ENCODE measurements at places on chromosomes 7 and 10. TPM values are rescaled to one million over a fixed set of nuclear protein-coding genes. Genes with fewer than 3 reads are reported as not detected.

Gene TMEM176A
- 21.5 TPM for polyA plus RNA-seq

Gene HIP1
- 25.2 TPM for polyA plus RNA-seq

Gene PTF1A
- polyA plus RNA-seq, result not detected

Gene HOXA3
- polyA plus RNA-seq, result 11.2 TPM

Gene SH2B2
- 22.2 TPM for polyA plus RNA-seq

Gene GPR26
- polyA plus RNA-seq, result not detected

Gene PRSS37
- polyA plus RNA-seq, result 0.28 TPM

Gene POLD2
- 85.2 TPM for polyA plus RNA-seq

Gene TMEM236
- polyA plus RNA-seq, result 0.49 TPM

Gene CD36
- 396 TPM for polyA plus RNA-seq

Gene CDC14C
- not detected for polyA plus RNA-seq

Gene PNLIP
- 0.39 TPM for polyA plus RNA-seq

Gene CELF2
- 90.1 TPM for polyA plus RNA-seq

Gene EVX1
- not detected for polyA plus RNA-seq

- peak; percentile 92 for DNase-seq
Observed at GRCh38 chr10:103661198-103661950, 167.9 kb downstream of the NEURL1 start.

DNA sequence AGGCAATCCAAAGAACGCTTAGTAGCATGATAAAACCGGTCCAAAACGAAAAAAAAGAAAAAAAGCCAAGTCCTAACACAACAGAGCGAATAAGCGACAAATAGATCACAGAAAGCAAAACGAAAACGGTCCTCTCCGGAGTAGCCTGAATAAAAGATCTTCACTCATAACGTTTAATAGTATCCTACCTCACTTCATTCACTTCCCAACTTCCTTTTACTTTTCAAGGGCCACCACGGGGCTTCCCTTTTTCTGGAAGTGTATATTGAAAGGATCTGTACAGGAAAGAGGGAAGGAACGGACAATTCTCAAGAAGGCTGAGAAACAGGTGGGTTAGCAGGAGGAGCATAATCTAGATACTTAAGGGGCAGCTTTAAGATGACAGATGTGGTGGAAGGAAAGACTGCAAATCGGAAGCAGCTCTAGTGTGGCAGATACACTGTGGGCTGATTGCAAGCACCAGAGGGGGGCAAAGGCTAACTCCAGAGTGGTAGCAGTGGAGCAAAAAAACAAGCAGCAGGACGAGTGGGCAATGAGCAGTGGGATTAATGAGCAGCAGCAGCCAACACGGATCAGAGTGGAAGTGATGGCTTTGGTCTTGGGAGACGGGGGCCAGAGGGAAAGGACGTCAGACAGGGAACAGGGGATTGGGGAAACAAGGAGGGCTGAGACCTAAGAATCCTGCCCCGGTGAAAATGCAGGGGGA lies 866 bp downstream of the CNOT4 start:
- peak; percentile 32 for DNase-seq

GRCh38 chr7:55237156-55237893 lies 127.8 kb upstream of the LANCL2 start:
- no peak for DNase-seq

- no peak for DNase-seq
Observed at GRCh38 chr7:127692200-127692599, 40.2 kb downstream of the SND1 start.

- DNase-seq, result no peak
Observed at GRCh38 chr7:116148626-116149025, 61.7 kb upstream of the TES start.

- no peak for DNase-seq
Observed at GRCh38 chr7:71750290-71750689, 618.3 kb downstream of the GALNT17 start.

DNA sequence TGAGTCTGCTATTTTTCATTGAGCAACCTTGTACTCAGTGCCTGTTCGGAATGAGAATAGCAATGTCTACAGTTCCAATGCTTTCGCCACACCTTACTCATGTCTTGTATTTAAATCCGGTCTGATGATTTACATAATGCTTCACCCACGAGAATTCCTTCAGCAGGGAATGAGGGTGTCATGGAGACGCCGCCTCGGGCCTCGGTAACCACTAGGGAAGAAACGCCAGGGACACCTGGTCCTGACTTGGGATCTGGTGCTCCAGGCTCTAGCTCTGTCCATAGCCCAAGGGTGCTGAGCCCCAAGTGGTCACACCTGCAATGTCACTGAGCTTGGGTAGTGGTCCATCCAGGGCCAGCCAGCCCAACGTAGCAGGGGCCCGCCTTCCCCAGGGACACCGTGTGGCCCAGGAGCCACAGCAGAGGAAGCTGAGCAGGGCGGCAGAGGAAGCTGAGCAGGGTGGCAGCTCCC lies 37.4 kb downstream of the PRKAG2 start:
- DNase-seq, result no peak

- no peak for DNase-seq
Observed at GRCh38 chr7:124246262-124246863, 213.5 kb upstream of the TMEM229A start.

DNA sequence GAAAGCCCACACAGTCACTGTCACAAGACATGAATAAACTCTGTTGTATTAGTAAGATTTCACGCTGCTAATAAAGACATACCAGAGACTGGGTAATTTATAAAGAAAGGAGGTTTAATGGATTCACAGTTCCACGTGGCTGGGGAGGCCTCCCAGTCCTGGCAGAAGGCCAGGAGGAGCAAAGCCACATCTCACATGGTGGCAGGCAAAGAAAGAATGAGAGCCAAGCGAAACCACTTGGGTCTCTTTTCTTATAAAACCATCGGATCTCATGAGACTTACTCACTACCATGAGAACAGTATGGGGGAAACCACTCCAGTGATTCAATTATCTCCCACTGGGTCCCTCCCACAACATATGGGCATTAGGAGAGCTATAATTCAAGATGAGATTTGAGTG lies 110.2 kb downstream of the ST8SIA6 start:
- DNase-seq, result peak; percentile 3

DNA sequence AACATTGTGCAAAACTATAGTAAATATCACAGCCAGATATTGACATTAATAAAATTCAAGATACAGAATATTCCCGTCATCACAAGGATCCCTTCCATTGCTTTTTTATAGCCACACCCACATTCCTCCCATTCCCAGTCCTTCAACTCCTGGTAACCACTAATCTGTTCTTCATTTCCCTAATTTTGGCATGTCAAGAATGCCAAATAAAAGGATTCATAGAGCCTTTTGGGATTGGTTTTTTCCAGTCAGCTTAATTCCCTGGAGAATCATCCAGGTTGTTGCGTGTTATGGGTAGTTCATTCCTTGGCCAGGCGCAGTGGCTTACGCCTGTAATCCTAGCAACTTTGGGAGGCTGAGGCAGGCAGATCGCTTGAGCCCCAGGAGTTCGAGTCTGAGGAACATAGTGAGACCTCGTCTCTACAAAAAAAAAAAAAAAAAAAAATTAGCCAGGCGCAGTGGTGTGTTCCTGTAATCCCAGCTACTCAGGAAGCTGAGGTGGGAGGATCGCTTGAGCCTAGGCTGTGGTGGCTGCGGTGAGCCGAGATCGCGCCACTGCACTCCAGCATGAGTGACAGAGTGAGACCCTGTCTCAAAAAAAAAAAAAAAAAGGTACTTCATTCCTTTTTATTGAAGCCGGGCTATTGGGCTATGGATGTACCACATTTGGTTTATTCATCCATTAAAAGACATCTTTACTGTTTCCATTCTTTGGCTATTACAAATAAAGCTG lies 2.7 kb downstream of the OGDH start:
- no peak for DNase-seq

DNA sequence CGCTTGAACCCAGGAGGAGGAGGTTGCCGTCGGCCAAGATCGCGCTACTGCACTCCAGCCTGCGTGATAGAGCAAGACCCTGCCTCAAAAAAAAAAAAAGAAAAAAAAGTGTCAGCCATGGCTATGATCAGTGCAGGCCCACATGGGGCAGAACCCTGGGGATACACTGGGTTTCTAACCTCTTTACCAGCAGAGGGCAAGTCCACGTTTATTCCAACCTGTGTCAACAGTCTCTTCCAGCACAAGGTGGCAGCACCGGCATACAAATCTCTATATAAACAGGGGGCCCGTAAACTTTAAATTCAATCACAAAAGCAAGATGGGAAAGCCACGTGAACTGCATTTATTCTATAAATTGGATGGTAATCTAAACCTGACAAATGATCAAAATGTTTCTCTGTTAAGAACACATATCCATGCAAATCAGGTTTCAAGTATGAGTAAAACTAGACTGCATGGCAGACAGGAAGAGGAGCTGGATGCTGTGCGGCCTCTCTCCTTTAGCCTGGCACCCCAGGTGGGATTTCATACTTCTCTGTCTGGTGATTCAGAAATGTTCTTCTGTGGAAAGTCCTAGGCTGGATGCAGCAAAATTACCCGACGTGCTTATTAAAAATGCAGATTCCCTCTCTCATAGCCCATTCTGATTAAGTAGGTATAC lies 60.0 kb upstream of the STEAP1B start:
- DNase-seq, result peak; percentile 80

DNA sequence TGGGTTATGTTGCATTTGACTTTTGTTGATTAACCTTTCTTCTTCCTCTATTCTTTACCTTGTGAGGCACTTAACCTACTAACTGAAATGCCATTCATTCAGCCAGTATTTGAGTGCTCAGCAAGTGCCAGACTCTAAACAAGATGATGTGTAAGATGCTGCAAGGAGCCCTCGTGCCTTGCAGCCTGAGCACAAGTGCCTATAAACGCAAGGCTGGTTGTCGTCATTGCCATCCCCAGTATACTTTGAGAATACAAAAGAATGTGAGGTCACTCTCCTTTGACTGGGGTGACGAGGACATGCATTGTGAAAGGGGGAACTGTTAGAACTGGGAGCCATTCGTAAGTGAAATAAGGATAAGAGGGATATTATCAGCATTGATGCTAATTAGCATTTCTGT lies 103.0 kb downstream of the AUTS2 start:
- no peak for DNase-seq

DNA sequence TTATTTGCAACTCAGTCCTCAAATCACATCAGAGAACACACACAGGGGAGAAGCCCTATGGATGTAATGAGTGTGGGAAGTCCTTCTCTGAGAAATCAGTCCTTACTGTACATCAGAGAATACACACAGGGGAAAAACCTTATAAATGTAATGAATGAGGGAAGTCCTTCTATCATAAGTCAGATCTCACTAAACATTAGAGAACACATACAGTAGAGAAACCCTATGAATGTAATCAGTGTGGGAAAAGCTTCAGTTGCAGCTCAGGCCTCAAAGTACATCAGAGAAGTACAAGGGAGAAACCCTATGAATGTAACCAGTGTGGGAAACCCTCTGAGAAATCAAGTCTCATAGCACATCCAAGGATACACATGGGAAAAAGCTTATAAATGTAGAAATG lies 39.0 kb upstream of the ZNF248 start:
- DNase-seq, result no peak

DNA sequence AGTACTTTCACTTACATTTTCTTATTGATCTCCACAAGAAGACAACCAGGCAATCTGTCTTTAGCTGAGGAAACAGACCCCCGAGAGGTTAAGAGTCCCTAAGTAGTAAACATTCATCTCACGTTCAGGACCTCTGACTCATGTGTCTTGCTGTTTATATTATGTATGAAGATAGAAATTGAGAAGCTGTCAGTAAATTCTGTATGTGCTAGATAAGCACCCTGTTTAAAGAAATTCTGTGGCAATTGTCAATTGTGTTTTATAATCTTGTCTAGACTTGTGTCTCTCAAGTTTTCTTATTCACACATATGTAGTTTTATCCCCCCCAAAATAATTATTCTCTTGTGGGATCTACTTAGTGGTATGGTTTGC lies 14.5 kb downstream of the ADK start:
- DNase-seq, result no peak

GRCh38 chr10:34775044-34775637 lies 40.0 kb downstream of the PARD3 start:
- DNase-seq, result no peak

DNA sequence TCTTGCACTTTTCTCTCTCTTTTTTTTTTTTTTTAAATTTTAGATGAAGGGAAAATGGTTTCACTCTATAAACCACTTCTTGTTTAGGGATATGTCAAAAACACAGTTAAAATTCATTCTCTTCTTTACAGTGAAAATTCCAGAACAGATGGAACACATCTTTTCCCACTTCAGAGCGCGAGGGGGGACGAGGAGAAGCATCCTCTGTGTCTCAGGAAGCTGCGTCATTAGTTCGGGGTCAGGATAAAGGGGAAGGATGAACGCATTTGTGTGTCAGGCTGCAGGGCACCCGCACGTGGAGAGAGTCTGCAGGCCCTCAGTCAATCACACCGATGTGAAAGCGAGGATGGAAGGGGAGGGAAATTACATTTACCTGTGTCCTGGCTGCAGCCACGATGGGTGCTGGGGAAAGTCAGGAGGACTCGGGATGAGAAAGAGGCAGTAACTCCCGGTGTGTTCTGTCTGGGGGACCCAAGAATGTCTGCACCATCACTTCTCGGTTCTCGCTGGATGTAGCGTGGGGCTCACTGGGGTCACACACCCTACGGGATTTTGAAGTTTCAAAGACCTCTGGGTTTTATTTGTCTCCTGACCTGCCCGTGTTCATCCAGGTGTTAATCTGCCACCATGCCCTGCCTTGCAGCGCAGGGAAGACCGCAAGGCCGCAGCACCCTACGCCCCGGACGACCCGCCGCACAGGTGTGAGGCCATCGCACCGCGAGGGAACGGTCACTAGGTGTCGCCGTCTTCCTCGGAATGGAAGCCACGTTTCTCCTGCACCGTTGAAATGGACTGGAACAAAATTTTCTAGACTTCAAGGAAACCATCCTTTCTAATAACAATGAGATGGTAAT lies 66.7 kb upstream of the PITRM1 start:
- DNase-seq, result peak; percentile 73

DNA sequence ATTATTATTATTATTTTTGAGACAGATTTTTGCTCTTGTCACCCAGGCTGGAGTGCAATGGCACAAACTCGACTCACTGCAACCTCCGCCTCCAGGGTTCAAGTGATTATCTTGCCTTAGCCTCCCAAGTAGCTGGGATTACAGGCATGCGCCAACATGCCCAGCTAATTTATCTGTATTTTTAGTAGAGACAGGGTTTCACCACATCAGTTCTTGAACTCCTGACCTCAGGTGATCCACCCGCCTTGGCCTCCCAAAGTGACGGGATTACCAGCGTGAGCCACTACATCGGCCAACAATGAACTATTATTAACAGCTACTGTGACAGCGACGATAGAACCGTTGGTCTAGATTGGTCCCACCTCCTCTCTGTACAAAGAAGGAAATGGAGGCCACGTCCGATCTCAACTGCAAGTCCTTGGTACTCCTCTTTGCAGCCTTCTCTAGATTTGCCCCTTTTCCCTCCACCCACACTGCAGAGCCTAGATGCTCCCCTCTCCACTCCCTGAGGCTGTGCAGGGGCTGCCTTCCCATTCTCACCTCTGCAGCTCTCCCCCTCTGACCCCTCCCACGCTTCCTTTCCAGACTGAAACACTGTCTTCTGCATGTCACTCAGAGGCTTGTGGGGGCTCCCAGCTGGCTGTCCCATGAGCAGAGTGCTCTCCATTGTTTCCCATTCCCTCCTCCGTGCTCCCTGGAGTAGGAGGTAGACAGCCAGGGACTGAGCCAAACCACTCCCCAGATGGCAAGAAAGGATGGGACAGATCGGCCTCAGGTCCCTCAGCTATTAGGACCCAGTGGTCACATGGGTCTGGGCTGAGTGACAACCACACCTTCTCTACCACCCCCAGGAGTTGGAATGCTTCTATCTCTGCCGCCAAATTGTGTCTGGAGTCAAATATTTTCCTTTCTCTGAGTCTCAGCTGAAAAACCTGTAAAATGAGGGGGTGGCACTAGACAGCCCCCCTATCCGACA lies 2.3 kb downstream of the LOXL4 start:
- DNase-seq, result no peak

All from hindlimb muscle (tissue), 1 donor.